Stimulated activated CD4-positive, alpha-beta T cell treated with anti-CD3 and anti-CD28 coated beads, TNF-alpha, amount 100 ng/mL, for 1 hour (primary cell): ENCODE measurements at places on chromosomes 2 and 18.

- DNase-seq: no peak
Measured at GRCh38 chr18:21534327-21534726, 66.2 kb downstream of the ESCO1 start.

DNA sequence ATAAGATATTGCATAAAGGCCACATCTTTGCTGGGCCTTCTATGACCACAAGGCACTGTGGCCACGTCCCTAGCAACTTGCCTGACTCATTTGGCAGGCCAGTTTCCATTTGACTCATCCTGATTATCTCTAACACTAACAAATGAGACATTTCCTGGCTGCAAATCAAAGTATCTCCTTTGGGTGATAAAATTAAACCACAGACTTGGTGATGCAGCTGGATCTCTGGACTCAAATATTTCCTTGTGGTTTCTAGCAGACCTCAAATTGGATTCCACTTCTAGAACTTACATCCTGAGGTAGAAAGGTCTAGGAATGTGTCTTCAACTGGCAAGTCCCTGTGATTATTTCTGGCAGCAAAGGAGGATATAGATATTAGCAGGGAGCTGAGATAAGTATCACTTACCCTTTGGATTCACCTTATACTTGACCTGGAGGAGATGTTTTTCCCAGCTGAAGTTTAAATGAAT, 167.9 kb upstream of the NXPH2 start:
- no peak for DNase-seq

GRCh38 chr18:44840058-44840790, 159.5 kb downstream of the SETBP1 start:
- no peak for DNase-seq

GRCh38 chr2:126881591-126881990, 17.1 kb upstream of the TEX51 start:
- no peak for DNase-seq

- DNase-seq: no peak
Measured at GRCh38 chr2:217655651-217656050, 347.1 kb downstream of the TNS1 start.

GRCh38 chr2:217444932-217445331, 557.9 kb downstream of the TNS1 start:
- DNase-seq: no peak

DNA sequence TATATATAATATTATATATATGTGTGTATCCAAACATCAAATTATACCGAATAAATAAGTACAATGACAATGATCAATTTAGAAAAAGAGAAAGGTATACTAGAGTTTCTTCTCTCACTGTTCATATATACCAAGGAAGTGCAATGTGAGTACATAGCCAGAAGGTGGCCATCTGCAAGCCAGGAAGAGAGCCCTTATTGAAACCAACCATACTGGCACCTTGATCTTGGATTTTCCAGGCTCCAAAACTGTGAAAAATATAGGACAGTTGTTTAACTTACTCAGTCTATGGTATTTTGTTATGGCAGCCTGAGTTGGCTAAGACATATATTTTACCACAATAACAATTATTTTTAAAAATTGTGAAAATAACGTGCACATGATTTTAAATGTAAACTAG, 1490.2 kb upstream of the SLC39A10 start:
- DNase-seq: no peak

- no peak for DNase-seq
Measured at GRCh38 chr2:219437690-219438206, 3.1 kb downstream of the SPEG start.

DNA sequence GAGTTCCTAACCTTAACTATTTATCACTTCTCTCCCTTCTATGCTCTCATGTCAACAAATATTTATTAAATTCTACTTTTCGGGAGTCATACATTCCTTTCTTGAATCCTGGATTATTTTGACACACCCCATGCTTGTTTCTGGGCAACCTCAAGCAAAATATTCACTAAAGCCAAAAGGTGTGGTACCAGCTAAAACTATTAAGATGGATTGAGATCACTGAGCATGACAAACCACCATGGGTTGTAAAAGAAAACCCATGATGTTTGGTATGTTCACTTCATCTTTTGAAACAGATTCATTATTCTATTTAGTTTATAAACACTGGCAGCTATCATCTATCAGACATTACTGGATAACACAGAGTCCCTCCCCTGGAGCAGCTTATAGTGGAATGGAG, 32.5 kb downstream of the DPP4 start:
- no peak for DNase-seq

GRCh38 chr2:223269386-223269785, 217.4 kb downstream of the KCNE4 start:
- no peak for DNase-seq

DNA sequence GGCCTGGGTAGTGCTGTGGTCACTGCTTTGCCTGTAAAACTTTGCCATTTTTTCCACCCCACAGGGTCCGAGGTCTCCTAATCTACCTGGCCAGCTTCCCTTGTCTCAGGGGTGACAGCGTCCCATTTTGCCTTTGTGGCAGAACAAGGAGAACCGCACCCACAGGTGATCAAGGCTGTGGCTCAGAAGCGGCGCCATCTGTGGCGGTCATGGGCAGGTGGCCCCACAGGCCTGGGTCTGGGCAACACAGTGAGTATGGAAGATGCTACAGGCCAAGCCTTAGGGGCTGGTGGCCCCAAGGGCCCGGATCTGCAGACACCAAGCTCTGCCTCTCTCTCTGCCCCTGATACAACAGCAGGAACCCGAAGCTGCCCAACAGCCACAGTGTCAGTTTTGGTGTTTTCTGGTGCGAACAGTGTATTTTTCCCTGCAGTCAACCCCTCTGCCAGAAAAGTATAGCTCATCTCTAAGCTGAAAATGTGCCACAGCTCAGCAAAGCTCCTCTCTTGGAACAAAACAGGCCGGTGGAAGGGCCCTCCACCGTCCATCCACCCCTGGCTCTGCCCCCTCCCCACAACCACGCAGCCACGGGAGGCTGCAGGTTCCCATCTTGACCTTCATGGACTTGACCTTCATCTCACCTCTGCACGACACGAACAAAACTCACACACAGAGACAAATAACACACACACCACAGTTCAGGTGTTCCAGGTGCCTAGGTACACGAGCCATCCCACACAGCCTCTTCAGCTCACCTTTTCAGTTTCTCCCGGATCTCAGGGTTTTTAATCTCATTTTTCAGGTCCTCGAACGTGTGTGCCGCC, 96.7 kb downstream of the PXDN start:
- DNase-seq: no peak

GRCh38 chr2:225117051-225117716, 74.9 kb upstream of the DOCK10 start:
- DNase-seq: no peak

DNA sequence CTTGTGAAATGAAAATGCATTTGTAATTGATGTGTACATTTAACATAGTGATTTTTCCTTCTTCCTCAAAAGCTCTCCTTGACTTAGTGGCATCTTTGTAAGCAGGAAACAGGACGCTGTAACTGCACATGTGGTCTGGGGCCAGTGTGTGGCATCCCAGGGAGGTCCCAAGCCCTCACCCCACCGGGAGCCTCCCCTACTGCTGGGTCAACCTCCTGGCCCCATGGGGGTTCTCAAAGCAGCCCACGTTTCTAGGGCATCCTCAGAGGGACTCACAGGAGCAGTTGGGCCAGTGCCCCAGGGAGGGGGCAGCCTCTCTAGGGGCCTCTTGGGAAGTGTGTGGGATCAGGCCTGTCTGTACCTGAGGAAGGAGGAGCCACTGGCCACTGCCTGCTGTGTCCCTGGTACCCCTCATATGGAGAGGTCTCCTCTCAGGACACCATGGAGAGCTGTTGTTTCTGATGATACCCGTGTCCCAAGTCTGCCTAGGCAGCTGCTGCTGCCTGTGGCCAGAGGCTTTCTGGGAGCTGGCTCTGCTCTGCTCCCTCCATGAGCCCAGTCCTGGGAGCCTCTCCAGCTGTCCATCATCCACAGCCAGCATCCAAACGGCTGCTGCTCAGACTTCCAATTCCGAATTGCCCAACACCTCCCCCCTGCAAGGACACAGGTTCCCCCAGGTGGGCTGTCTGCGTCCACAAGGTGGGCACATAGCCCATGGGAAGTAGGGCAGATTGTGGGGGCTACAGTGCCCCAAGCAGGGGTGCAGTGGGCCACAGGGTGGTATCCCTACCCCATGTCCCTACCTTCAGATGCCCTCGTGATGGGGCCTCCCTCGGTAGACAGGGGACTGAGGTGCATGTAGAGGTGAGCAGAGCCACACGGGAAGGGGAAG, 13.4 kb downstream of the ARHGEF4 start:
- no peak for DNase-seq

- no peak for DNase-seq
Measured at GRCh38 chr2:64111426-64111825, 32.8 kb downstream of the PELI1 start.

DNA sequence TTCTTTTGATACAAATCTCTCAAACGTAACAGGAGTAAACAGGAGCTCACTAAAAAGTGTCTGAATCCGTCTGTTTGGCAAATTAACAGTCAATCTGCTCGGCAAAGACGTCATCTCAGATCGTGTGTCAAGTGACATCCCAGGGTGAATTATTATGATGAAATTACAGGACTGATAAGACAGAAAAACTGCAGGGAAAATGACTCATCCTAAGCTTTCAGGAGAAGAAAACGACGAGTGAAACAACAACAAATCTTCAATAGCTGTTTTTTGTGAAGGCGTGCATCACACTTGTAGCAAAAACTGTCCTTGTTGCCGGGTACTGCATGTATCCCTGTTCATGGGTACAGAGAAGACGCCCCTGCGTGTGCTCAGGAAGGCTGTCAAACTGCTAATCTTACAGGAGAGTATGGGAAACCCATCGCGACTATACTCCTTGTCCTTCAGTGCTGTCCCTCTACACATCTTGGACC, 24.9 kb downstream of the EPB41L3 start:
- no peak for DNase-seq

DNA sequence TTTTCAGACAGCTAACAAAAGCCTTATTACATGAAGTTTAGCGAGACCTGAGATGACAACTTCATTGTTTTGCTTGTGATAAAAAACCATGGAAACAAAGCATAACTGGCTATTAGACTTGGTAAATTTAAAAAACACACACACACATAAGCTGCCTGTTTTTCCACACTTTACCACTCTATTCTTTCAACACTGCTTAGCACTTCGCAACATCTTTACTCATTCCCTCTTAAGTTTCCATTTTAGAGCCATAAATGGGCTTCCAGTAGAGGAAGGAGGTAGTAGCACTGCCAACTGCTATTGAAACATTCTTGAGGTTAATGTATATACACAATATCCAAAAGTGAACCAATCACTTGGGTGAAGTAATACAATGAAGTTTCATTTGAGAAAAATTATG, 54.1 kb downstream of the BAZ2B start:
- DNase-seq: no peak

- no peak for DNase-seq
Measured at GRCh38 chr2:200913654-200914053, 24.5 kb downstream of the NIF3L1 start.

- DNase-seq: no peak
Measured at GRCh38 chr2:151020411-151020810, 241.3 kb downstream of the RBM43 start.

- DNase-seq: no peak
Measured at GRCh38 chr2:34337735-34338134, 738.6 kb upstream of the FAM98A start.

GRCh38 chr2:12318427-12319057, 398.2 kb upstream of the TRIB2 start:
- no peak for DNase-seq

- no peak for DNase-seq
Measured at GRCh38 chr2:196309691-196310090, 138.3 kb upstream of the STK17B start.

GRCh38 chr2:48541666-48542389, 11.9 kb downstream of the STON1 start:
- DNase-seq: no peak

DNA sequence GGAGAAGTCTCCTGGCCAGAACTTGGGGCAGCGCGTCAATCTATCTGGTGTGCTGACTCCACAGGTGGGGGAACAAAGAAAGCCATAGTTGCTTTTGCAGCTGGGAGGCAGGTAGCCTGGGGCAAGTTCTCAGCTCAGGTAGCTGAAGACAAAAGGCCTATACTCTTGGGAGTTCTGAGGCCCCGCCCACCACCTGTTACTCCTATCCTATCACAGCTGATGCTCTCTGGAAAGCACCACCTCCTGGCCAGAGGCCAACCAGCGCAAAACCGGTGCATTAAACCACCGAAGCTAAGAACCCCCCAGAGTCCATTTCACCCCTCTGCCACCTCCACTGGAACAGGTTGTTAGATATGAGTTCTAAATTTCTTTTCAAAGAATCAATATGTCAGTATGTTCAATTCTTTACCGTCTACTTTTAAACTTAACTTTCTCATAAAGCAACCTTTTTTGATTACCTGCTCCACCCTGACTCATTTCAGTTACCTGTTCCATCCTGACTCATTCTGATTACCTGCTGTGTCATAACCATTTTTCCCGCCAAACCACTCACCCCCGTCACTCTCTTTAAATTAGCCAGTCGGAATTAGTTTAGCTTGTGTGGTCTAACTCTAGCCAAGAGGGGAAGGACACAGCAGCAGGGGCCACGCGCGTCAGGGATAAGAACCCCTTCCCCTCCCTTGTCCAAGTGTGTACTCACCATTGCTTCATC, 43.4 kb downstream of the UPP2 start:
- DNase-seq: no peak

- no peak for DNase-seq
Measured at GRCh38 chr2:107729440-107729839, 97.3 kb upstream of the RGPD4 start.

DNA sequence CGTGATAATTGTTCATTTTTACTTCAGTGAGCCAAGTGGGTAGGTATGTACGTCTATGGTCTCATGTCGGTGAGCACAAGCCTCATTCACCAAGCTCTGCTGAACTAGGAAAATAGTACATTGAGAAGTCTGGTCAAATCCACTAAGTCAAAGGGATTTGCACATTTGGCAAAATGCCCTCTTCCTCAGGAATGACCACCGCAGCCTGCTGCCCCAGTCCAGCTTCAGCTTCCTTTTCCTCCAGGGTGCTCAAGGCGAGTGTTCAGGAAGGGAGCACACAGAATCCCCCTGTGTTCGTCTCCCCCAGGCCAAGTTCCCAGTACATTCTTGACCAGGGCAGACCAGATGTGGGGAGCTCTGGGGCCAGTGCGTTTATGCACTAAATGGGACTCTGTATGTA, 23.0 kb downstream of the TCF7L1 start:
- no peak for DNase-seq

DNA sequence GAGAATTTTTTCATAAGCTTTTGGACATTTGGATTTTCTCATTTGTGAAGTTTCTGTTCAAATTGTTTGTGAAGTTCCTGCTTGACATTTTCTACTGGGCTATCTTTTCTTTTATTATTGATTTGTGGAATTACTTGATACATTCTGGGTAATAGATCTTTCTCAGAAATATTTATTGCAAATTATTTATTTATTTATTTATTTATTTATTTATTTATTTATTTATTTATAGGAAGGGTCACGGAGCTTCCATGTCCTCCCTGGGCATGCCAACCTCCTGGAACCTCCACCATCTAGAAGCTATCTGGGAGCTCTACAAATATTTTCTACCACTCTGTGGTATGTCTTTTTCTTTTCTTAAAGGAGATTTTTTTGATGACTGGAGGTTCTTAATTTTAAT, 25.7 kb upstream of the SERPINB7 start:
- DNase-seq: no peak
